CD14-positive monocyte (primary cell): ENCODE measurements at places on chromosomes 4 and X.

- no peak for DNase-seq
Measured at GRCh38 chr4:148445860-148446330, 3.7 kb upstream of the NR3C2 start.

GRCh38 chr4:159410076-159410777, 307.3 kb downstream of the RAPGEF2 start:
- DNase-seq = no peak

- DNase-seq = no peak
Measured at GRCh38 chrX:43961699-43962098, 11.5 kb downstream of the NDP start.

- DNase-seq = no peak
Measured at GRCh38 chr4:128682942-128683666, 126.4 kb upstream of the JADE1 start.

GRCh38 chr4:188975271-188975670, 836.0 kb downstream of the TRIML1 start:
- no peak for DNase-seq

GRCh38 chrX:25285598-25285997, 269.8 kb upstream of the ARX start:
- DNase-seq = no peak

- DNase-seq = no peak
Measured at GRCh38 chrX:130869239-130869638, 33.8 kb downstream of the ENOX2 start.

DNA sequence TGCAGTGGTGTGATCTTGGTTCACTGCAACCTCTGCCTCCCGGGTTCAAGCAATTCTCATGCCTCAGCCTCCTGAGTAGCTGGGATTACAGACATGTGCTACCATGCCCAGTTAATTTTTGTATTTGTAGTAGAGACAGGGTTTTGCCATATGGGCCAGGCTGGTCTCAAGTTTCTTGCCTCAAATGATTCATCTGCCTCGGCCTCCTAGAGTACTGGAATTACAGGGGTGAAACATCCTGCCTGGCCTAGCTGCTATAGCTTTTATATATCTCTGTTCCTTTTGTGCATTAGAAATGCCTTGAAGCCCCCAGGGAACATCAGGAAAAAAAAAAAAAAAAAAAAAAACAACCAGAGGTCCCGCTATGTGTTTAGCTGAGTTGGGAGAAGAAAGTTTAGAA, 34.8 kb downstream of the UBE2K start:
- no peak for DNase-seq

- no peak for DNase-seq
Measured at GRCh38 chr4:168732714-168733113, 235.9 kb downstream of the PALLD start.

DNA sequence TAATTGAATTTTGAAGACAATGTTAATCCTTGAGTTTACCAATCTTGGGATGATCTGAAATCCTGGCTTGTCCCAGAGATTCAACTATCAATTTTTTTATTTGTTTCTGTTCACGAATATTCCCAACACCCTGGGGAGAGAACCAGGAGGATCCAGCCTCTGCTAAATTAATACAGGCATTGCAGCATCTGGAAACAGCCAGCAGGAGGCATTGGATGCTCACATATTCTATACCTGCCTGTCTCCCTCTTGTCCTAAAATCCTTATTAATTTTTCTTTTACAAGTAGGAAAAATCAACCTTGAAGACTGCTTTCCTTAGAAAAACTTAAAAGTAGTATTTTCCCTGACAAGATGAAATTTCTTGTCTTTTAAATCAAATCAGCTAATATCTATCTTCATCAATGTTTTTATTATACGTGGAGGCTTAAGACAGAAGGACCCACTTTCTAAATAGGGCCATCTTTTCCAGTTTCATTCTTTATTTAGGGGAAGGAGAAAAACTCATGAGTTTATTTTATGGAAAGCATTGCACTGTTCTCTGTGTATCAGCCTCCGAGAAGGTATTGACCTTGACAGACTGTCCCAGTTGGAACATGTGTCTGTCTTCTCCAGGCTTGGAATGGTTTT, 102.4 kb downstream of the CLNK start:
- peak; percentile 24 for DNase-seq

DNA sequence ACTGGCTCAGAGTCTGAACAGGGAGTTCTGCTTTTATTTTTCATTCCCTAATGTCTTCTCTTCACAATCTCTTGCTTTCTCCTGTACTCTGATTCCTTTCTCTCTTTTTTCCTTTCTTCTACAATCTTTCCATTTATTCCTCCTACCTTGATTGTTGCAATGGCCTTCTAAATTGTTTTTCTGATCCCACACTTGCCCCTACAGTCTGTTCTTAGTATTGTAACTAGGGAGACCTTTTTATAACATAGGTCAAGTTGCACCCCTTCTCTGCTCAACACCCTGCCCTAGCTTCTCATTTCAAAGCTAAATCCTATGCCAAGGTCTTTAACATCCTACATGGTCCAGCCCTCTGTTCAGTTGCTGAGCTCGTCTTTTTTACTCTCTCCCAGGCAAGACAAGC, 277.9 kb downstream of the GBA3 start:
- no peak for DNase-seq
